ENCODE measurements at places on chromosomes 11 and 22.

- no peak for DNase-seq
Observed at GRCh38 chr11:128819198-128819597, 47.9 kb downstream of the KCNJ1 start.

GRCh38 chr22:42341779-42342178, 71.3 kb upstream of the TCF20 start:
- DNase-seq: no peak

DNA sequence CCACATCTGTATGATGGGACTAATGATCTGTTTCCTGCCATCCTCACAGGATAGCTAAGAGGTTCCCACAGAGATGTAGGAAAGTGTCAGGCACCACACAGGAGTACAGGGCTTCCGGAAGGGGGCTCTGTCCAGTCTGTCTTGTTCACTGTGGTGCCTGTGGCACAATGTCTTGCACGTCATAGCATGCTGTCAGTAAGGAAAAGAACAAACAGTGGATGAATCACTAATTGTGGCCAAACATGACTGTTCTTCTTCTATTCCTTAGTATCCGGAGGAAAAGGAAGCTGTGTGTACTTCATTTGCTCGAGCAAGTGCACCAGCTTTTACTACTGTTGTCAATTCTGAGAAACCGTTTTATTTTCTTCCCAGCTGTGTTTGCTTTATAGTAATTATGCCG, 73.4 kb upstream of the YWHAH start:
- DNase-seq: no peak

DNA sequence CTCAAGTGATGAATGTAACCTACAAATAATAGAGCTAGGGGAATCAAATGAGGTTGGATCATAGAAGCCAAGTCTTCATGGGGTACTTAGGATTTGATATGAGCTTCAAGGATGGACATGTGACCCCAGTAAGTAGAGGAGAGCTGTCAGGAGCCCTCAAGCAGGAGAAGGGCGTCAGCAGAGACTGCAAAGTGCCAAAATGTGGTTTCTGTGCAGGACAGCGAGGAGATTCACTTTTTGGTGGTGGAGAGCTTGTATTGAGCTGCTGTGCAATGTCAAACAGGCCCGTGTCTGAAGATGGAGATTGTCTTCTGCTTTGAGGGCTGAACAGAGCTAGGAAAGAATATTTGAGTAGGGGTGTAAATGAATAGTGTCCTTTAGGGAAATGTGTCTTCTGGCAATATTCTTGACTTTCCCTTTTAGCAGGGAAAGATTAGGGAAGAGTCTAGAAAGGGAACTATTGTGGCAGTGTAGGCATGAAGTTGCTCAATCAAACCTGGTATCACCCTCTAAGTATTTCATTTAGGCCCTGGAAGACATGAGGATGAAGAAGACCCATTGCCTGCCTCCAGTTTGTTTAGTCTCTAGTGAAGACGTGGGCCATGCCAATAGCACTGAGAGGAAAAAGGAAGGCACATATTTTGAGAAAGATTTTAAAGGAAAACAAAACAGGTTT, 31.2 kb upstream of the SORL1-AS1 start:
- no peak for DNase-seq

DNA sequence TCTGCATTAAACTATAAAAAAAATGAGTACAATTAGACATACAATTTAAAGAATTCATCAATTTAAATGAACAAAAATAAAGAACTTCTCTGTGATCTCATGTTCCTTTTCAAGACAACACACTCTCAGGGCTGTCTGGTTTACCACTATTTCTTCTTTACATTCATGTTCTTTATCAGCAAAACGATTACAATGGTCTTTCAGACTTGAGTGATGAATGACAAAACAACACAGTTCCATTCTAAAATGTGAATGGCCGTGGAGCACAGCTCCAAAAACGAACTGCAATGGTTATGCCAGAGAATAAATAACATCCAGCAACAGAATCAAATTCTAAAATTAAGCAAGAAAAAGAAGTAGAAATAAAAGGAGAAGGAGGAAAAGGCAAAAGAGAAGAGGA, 113.1 kb downstream of the CADM1 start:
- DNase-seq: no peak

GRCh38 chr11:2461956-2462542, 17.2 kb downstream of the KCNQ1 start:
- no peak for DNase-seq
